ENCODE measurements at places on chromosomes 2 and 18.

GRCh38 chr2:234671231-234671630 lies 174.3 kb upstream of the ARL4C start:
- DNase-seq, result no peak

- no peak for DNase-seq
Observed at GRCh38 chr2:75539955-75540716, 20.6 kb downstream of the EVA1A start.

DNA sequence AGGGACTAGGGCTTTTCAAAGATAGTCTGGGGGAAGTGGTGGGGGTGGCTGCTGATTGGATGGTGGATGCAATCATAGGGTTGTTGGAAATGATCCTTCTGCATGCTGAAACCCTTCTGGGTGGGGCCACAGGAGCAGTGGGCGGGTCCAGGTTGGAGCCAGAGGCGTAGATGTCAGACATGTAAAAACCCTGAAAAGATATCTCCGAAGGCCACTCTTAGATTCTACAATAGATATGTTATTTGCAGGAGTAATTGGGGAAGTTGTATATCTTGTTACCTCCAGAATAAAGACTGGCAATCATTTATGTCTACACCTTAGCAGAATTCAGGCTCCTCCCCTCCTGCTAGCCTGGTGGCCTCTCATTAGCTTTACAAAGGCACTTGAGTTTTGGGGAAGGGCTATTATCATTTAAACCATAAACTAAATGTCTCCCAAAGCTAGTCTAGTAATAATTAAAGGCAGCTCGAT lies 8.2 kb upstream of the FAM98A start:
- no peak for DNase-seq

- DNase-seq, result no peak
Observed at GRCh38 chr2:187215532-187216240, 232.4 kb downstream of the CALCRL start.

DNA sequence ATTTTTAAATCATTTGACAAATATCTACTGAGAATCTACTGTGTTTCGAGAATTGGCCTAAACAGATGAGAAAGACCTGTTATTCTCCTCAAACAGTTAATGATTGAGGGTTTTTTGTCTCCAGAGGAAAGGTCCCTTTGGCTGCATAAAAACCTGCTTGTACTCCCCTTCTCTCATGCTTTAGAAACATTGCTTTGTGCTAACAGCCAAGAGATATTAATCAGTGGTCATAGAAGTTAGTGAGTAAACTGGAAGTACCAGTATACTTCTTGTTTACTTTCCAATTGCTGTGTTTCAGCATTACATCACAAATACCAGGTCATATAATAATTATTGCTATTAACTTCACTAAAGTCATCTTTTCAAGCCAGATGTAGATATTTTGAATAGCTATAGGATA lies 34.1 kb downstream of the ITGB6 start:
- no peak for DNase-seq

GRCh38 chr2:127932199-127932876 lies 46.6 kb upstream of the AMMECR1L start:
- no peak for DNase-seq

GRCh38 chr2:20448246-20448976 lies 1.5 kb downstream of the RHOB start:
- no peak for DNase-seq

DNA sequence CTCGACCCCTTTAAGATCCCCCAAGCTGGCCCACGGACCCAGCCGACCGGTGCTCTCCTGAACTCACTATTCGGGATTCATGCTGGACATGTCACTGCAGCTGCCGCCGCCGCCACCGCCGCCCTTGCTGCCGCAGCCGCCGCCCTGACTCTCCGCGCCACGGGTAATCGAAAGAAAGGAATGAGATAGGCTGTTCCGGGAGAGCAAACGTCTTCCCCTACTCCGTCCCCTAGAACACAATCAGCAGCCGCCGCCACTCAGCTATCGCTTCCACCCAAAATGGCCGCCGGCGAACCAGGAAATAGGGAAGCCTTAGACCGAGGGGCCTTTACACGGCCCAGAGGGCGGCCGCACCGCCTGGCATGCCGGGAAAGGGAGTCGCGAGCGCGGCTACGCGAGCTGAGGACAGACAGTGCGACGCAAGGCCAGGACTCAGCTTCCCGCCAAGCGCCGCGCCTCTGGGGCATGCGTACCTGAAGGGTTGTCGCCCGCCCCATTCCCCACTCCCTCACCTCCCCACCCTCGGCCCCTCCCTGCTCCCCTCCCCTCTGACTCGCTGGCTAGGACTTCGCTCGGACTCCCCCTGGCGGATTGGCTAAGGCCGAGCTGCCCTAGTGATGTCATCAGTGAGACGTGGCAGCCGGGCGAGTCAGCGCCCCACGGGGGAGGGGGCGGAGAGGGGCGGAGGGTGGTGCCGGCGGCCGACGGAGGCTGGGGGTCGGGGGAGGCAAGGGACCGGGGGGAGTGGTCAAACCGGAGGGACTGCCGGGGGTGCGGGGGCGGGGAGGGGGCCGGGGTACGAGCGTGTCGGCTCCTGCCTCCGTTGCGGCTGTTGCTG lies at the start of gene RAB1A:
Gene RAB1A, minus strand, starts transcription at position 281 of the 838 bp plus-strand sequence. Its CDS starts 191 bp downstream, at position 90.
- DNase-seq, result peak; percentile 100

GRCh38 chr2:191432121-191432520 lies 186.9 kb downstream of the MYO1B start:
- DNase-seq, result no peak

DNA sequence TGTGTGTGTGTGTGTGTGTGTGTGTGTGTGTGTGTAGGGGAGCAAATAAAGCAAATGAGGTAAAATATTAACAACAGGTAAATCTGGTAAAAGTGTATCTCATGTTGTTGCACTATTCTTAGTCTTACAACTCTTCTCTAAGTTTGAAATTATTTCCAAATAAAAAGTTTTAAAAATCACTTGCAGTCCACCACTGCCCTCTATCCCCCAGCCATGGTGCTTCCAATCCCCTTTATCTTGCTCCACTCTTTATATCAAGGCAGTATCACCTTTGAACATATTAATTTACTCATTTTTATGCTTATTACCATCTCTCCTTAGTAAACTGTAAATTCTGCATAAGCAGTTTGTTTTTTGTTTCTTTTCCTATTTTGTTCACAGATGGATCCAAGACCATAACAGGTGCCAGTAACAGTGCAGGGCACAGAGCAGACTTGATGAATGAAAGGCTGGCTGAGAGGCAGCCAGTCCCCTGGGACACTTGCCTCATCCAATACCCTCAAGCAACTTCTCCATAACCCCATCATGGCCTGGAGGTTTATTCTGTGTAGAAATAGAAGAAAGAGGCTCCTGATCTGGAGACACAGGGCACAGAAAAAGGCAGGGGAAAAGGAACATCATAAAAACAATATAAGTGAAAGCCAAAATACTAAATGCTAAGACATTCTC lies 67.6 kb downstream of the LDAH start:
- no peak for DNase-seq

DNA sequence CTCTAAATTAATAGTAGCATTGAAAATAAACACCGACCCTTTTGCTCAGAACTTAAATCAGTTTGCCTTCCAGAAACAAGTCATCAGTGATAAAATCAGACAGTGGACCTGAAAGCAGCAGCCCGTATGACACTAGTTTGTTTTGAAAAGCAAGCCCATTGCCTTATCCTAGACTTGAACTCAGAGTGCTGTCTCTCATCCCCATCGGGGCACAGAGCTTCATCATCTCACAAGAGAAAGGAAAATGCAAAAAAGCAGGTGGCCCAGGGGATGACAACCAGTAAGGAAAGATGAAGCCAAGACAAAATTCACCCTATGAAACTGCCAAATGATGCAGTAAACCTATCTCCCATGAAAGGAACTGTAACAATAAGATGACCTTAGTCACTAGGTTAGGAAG lies 71.2 kb downstream of the CERKL start:
- DNase-seq, result no peak

DNA sequence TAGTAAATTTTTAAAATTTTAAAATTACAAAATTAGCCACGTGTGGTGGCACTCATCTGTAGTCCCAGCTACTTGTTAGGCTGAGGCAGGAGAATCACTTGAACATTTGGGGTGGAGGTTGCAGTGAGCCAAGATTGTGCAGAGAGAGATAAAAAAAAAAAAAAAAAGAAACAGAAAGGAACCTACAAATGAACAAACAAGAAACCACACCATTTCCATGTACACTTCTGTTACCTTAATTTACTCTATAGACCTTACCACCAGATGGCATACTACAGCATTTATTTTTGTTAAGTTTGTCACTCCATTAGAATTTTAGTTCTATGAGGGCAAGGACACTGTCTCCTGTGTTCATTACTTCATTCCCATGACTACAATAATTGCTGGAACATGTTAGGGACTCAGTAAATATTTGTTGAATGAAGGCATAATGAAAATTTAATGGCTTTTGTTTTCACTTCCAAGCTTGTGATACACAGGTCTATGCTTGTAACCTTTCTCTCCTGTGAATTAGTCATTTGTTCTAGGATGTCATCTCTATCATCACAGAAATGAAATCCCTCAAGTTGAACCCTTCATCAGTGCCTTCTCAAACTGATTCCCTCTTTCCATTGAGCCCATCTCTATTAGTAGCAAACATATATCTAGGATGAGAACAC lies 76.0 kb downstream of the ARHGAP15 start:
- DNase-seq, result peak; percentile 69

GRCh38 chr2:165147186-165148045 lies 56.4 kb downstream of the SCN3A start:
- no peak for DNase-seq

DNA sequence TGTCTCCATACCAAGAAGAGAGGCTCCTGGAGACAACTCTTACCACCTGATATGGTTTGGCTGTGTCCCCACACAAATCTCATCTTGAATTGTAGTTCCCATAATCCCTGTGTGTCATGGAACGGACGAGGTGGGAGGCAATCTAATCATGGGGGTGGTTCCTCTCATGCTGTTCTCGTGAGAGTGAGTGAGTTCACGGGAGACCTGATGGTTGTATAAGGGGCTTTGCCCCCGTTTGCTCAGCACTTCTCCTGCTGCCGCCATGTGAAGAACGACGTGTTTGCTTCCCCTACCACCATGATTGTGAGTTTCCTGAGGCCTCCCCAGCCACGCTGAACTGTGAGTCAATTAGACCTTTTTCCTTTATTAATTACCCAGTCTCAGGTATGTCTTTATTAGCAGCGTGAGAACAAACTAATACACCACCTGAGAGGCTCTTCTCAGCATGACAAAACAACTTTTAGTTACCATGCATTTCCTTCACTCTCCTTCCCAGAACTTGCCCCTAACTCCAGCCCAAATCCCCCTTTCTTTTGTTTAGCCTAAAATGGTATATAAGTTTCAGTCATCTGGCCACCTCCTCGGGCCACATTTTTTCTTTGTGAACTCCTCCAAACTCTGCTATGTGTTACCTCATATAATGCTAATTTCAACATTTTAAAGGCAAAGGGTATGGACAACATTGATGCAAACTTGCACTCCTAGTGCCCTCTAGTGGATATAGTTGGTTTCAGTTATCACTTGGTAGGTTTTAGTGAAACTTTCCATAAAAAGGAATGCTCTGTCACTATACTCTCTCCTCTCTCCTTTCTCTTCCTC lies 58.6 kb upstream of the SLC25A52 start:
- DNase-seq, result no peak

GRCh38 chr2:227147023-227147422 lies 17.0 kb downstream of the COL4A4 start:
- no peak for DNase-seq

- DNase-seq, result no peak
Observed at GRCh38 chr2:117058366-117058765, 756.1 kb upstream of the DDX18 start.

DNA sequence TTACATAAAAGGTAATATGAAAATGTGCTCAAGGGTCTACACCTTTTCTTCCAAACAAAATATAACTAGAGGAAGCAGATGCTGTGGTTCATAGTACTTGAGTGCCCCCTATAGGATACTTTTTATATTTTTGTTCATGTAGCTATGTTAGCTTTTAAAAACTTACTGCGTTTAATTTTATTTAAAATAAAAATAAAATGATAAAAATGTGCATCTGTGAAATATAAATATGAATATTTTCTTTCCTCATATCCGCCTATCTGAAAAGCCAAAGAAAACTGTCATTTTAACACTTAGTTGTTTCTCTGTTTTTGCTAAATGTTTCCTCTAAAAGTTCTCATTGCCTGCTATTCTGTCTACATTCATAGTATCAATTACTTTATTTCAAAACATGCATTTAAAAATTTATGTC lies 9.6 kb upstream of the LRP1B start:
- DNase-seq, result no peak

DNA sequence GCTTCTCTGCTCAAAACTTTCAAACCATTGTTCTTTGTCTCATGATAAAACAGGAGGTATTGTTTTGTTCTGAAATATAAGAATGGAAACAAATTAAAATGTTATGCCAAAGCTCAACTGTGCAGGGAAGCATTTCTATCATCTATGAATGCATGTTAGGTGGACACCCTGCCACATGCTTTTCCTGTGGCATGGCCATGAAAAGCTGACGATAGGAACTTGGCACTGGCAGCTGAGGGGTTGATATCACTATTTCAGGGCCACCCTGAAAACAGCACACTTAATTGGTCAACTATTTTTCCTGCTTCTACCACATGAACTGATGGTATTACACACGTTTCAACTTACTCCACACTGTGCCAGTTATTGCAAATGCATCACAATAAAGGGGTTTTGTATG lies 157.3 kb downstream of the MREG start:
- no peak for DNase-seq

GRCh38 chr2:164456619-164457018 lies 164.7 kb downstream of the GRB14 start:
- no peak for DNase-seq

- DNase-seq, result no peak
Observed at GRCh38 chr18:50742952-50743351, 76.9 kb downstream of the MRO start.

GRCh38 chr2:231053846-231054245 lies 2.8 kb upstream of the PSMD1 start:
- DNase-seq, result peak; percentile 10

DNA sequence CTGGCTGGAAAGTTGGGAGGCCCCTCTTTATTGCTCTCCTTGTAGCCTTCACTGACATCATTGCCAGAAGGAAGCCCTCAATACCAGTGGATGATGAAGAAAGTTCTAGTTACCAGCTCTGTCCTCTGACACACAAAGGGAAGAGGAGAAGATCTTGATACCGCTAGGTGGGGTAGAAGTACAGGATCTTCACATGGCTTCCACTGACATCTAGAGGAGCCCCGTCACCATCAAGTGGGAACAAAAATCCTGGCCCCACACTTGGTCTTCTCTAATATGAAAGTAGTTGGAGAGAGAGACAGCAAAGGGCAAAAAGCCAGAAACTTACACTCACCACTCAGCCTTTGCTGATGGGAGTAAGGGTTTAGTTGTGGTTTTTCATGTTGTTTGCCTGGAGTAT lies 12.4 kb downstream of the XIRP2 start:
- DNase-seq, result no peak

- DNase-seq, result no peak
Observed at GRCh38 chr18:59631583-59632181, 65.5 kb downstream of the CCBE1 start.

- DNase-seq, result no peak
Observed at GRCh38 chr2:72630767-72631166, 195.1 kb downstream of the EXOC6B start.

GRCh38 chr18:77008576-77009315 lies 123.8 kb downstream of the MBP start:
- no peak for DNase-seq

- DNase-seq, result no peak
Observed at GRCh38 chr2:191038741-191039140, 24.8 kb upstream of the STAT1 start.

Measured in natural killer cell (primary cell).